ENCODE measurements at places on chromosomes 4 and X. TPM values are rescaled to one million over a fixed set of nuclear protein-coding genes. Genes with fewer than 3 reads are reported as not detected.
A peak's percentile ranks its signal among the peaks of the same experiment; 100 is the strongest.

Gene CENPVL1
- total RNA-seq: not detected

DNA sequence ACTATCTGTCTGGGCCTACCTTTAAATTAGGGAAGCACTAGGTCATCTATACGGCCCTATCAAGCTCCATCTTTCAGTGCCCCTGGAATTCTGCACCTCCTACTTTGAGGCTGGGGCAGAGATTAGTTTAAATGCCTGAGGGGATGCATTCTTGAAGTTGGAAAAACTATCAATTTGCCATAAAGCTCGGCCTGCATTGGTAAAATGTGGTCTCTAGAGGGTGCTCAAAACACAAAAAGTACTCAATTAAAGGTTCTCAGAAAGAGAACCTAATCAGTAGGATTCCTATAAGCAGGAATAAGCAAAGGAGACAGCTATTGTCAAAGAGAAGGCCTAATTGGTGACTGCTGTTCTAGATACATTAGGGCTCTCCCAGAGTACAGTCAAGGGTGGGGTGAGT lies 111.7 kb downstream of the AMER1 start:
- DNase-seq: peak; percentile 3

DNA sequence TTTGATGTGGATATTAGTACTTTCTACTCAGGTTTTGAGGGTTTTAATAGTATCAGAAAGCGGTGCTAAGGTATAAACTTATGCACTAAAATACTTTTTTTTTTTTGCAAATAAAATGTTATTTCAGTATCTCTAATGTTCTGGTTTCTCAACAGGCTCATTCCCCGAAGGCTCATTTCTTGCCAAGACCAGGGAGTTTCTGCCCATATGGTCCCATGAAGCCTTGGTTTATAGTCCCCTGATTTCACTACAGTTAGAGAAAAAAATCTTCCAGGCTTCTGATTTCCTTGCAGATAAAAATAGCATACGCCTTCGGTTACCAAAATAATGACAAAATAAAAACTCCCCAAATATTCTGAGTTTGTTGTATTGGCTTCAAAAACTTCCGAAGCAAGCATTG lies 814.2 kb upstream of the PABPC4L start:
- DNase-seq: no peak

DNA sequence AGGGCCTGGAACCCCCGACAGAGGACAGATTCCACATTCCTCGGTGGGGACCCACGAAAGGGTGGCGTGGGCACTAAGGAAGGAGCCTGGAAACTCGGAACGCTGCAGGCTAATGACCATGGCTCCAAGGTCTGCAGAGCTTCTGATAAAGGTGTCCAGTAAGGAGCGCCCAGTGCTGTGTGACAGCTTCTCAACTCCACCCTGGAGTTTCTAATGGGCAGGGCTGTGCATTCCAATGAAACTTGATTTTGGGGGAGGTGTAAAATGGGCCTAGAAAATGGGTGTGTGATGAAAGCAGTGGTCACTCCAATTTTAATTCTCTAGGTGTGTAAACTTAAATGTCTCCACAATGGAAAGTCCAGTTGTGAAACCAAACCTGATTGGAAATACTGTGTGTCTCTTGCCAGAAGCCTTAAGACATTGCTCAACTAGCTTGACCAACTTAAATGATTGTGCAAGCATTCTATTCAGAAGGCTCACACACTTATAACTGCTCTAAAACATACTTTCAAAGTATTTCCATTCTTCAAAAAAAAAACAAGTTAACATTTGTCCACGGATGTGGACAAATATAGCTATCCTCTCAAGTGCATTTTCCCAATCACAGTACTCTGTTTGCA lies 52.1 kb downstream of the XAGE2 start:
- no peak for DNase-seq
